Inflammatory macrophage treated with lipopolysaccharide for 4 hours (primary cell): ENCODE measurements at places on chromosomes 1 and 21.

DNA sequence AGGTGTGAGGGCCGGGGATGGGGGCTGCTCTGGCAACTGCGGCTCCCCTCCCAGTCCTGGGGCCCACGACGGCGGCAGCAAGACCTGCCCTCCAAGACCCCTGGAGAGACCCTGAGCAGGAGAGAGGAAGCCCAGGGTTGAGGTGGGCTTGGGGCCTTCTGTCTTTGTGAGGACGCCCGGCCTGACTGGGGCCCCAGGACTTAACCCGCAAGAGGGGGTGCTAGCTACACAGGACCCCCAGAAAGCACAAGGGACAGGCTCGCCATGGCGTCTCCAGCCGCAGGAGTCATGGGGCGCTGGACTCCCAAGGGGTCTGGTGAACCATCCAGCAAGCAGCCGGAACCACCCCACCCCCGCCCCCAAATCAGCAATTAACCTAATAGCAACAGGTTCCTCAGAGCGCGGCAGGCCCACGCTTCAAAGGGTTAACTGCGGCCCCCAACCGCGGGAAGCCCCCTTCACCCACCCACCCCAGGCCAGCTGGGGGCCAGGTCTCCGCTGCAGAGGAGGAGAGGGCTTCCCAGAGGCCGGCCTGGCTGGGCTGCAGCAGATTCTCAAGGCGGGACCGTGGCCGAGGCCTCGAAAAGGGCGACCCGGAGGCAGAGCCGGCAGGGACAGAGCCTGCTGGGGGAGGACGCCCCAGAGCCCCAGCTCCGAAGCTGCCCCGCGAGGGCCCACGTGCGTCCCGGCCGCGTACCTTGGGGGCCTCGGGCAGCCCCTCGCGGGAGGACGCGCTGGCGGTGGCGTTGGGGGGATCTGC, 525 bp downstream of the C1QTNF12 start:
- no peak for DNase-seq

DNA sequence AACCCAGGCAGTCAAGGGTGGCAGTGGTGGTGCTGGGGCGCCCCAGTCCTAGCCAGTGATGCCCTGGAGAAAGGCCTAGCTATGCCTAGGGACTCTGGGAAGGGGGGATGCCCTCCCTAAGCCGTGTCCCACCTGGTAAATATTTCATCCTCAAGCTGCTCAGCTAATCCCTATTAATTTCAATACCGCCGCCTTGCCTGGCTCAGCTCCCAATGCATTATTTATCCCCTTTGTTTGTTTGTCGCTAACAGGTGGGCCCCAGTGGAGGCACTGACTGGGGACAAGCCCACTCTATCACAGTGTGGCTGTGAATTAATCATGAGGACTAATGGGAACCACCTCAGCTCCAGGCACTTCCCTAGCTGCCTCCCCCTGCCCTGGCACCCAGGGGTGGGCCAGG, 22.5 kb downstream of the DMAP1 start:
- no peak for DNase-seq

DNA sequence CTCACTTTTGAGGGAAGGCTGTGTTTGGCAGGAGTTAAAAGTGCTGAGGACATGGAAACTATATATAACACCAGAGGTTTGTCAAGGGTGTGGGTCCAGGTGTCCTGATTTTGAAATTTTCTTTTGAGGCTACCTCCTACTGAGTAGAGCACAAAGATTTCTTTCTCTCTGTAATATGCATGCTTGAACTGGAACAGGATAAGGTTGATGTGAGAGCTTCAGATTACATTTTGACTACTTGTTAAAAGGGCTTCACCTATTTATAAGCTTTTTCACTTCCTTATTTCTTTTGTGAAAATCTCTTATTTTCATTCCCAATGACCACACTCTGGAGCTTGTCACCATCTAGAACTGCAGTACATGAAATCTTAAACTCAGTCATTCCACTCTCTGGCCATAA, 59.8 kb upstream of the PLA2G4A start:
- DNase-seq: no peak

DNA sequence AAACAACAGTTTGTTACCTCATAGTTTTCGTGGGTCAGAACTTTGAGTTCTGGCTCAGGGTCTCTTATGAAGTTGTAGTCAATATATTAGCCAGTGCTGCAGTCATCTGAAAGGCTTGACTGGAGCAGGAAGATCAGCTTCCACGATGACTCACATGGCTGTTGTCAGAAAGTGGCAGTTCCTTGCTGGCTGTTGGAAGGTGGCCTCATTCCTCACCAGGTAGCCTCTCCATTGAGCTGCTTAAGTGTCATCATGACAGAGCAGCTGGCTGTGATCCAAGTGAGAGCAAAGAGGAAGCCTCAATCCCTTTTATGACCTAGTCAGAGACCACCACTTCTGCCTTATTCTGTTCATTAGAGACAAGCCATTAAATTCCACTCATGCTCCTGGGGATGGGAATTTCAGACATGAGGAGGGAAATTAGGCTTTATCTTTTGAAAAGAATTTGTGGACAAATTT, 5.6 kb downstream of the OSBPL9 start:
- peak; percentile 49 for DNase-seq

DNA sequence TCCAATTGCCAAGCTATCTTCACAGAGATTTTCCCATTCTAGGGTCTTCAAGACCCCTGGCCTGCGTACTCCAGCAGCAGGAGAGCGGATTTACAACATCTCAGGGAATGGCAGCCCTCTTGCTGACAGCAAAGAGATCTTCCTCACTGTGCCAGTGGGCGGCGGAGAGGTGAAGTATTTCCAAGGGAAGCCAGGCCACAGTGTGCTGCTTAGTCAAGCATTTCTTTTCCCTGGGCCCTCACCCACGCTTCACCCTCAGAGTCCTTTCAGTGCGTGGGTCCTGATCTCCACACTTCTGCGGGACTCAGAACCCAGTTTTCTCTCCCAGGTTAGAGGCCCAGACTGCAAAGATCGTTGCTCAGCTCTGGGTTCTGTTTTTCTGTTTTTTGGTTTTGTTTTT, 13.1 kb downstream of the CDCA8 start:
- no peak for DNase-seq

DNA sequence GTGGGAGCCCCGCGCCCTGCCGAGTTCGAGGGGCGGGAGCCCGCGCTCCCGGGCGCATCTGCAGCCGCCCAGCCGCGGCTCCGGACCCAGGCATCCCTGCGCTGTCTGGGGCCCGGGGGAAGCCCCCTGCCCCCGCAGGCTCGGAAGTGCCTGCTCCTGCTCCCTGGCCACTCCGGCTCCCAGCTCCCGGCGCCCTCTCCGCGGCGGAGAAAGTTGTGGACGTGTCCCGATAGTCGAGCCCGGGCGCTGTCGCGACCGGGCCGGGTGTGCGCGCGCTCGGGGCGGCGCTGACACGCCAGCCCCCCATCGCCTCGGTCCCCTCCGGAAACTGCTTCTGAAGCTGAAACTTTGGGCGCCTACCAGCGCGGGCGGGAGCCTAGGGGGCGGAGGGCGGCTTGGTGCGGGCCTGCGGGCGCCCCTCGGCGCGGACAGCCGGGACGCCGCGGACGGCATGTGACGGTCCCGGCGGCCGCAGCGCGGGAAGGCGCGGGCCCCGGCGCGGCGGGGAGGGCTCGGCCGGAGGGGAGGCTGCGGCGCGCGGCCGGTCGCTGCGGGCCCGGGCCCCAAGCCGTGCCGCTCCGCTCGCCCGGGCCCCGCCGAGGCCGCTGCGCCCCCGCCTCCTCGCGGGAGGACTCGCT, 515 bp downstream of the MAN1C1 start:
- no peak for DNase-seq

GRCh38 chr1:94619731-94620130, 78.2 kb upstream of the F3 start:
- no peak for DNase-seq

- DNase-seq: no peak
These were observed 91.3 kb downstream of the RIPK4 start for GRCh38 chr21:41675574-41675973.

- DNase-seq: peak; percentile 81
These were observed 8.7 kb upstream of the LGR6 start for GRCh38 chr1:202184750-202185460.

DNA sequence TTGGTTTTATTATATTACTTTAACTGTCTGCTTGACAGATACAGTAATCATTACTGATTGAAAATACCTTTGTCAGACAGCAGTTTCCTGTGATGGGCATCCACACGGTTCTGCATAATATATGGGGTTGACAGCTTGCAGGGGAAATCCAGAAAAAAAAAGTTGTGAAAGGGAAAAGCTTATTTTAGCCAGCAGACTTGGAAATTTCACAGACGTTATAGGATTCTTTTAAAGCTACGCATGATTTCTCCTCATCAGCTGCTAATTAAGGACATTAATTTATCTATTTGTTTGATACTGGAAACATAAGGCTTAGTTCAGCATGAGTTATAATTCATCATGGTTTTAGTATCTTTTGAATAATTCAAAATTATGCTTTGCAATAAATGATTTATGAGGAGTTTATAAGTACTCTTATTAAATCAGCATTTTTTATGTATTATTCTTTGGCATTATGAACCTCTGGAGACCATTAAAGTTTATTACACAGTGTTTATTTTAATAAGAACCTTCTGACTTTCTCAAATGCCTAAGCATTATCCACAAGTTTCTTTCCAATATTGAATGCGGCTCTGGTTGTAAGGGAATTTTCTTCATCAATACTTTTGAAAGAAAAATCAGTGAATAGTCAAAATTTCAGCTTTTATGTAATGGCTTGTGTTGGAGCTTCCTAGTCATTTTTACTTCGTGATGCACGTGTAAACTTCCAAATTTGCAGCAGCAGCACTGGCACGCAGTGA, 235.3 kb upstream of the KCNK2 start:
- no peak for DNase-seq
